ENCODE measurements at places on chromosomes 6 and 20. TPM values are rescaled to one million over a fixed set of nuclear protein-coding genes. Genes with fewer than 3 reads are reported as not detected.

SCP2D1 gene
- total RNA-seq, result not detected

PPP1R10 gene
- total RNA-seq, result 106 TPM

NHLRC1 gene
- 0.09 TPM for total RNA-seq

RAET1G gene
- not detected for total RNA-seq

BPIFA1 gene
- total RNA-seq, result not detected

DOK5 gene
- total RNA-seq, result 37.1 TPM

LY6G6C gene
- total RNA-seq, result not detected

KIAA0408 gene
- 8.2 TPM for total RNA-seq

- no peak for DNase-seq
Measured at GRCh38 chr6:35790683-35791082, 6.4 kb downstream of the CLPS start.

DNA sequence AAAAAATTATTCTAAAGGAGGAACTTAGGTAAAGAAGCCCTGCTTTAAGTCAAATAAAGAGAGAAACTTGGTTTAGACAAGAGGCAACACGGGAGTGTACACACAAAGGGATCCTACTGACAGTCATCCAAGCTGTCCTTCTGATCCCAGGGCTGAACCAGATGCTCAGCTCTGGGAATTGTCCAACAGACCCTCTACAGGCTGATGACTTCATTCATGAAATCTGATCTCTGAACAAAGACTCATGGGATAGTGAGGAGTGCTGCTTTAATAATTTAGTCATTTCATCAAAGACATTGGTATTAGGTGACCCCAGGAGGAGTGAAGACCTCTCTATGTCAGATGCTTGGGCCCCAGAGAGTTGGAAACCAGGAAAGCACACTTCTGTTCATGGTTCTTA is 65.6 kb upstream of the ARMH2 start:
- no peak for DNase-seq

- DNase-seq, result no peak
Measured at GRCh38 chr20:19786311-19786710, 28.3 kb downstream of the RIN2 start.

DNA sequence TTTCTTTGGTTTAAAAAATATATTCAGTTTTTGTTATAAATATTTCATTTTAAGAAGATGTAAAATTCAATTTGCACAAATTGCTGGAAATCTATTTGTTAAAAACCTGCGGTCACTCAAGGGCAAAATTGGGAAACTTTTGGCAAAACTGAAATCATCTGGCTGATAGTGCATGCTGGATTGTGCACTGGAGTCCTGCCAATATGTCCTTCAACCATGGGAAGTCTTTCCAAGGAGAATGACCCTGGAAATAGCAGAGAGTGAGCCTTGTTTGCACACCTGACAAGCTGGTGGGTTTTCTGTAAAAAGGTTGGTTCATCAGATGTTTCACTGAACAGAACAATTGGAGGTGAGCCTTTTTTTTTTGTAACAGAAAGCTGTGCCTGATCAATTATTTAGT is 413.5 kb downstream of the BTBD3 start:
- no peak for DNase-seq

DNA sequence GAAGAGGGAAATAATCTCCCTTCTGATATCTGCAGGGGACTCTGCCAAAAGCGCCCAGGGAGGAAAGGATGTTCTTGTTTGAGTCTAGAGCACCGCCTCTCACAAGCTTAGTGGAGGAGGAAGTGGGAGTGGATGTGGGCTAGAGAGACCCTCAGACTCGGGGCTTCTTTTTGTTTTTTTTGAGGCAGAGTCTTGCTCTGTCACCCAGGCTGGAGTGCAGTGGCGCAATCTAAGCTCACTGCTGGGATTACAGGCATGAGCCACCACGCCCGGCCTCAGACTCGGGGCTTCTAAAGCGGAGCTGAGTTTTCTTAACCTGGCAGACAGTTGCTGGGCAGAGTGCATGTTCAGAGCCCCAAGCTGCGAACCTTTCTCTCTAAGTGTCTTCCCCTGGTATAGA is 310.8 kb downstream of the BMP7 start:
- no peak for DNase-seq

GRCh38 chr6:142925575-142926110 is 19.3 kb downstream of the HIVEP2 start:
- DNase-seq, result no peak

DNA sequence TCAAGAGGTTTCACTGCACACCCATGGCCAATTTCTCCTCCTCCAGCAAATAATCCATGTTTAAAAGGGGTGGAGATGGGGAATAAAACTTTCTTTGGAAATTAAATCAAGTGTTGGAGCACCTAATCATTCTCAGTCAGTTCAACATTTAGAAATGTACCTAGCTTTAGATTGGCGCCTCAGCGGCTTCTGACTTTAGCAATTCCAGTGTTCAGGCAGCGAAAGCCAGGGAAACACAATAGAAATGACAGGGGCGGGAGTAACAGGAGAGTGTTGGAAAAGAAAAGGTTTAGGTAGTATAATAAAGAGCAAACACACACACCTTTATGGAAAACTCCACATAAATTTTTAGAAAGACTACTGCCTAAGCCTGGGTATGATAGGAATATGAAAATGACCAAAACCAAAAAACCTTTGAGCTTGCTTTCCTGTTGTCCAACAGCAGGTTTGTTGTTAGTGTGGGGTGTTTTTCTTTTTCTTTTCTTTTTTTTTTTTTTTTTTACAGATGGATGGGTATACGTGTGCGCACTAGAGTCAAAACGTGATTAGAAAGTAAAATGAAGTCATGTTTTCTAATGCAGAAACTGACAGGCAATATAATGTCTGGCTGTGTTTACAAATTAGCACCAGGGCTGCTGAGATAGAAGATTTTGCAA is 7.7 kb downstream of the TFAP2A start:
- DNase-seq, result no peak

GRCh38 chr6:79687759-79688158 is 56.6 kb downstream of the SH3BGRL2 start:
- DNase-seq, result no peak

- DNase-seq, result no peak
Measured at GRCh38 chr20:63060057-63060991, 53.6 kb upstream of the BHLHE23 start.

DNA sequence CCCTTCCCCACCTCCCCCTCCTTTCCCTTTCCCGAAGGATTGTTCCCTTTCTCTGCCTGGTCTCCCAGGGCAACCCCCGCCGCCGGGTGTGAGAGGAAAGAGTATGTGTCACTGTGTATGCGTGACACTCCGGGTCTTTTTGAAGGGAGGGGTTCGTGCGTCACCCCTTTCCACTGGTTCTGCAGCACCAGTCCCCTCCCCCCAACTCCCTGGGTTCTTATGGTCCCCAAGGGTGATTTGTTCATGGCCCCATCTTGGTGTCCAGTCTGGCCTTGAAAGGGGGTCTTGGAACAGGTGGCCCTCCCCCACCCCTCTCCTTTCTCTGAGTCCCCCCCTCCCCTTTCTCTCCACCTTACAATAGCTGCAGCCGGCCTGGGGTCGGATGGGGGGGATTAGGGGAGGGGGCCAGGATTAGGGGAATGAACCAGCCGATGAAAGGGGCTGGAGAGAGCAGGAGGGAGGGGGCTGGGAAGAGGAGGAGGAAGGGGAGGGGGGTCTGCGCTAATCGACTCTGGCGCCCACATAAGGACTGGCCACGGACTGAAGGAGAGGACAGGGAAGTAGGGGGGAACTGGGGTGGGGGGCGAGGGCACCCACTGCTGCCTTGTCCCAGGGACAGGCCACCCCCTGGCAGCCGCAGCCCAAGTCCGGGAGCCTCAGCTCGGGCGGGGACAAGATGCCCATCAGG is 1.3 kb upstream of the RING1 start:
- no peak for DNase-seq

- no peak for DNase-seq
Measured at GRCh38 chr20:52869276-52869675, 102.9 kb upstream of the TSHZ2 start.

DNA sequence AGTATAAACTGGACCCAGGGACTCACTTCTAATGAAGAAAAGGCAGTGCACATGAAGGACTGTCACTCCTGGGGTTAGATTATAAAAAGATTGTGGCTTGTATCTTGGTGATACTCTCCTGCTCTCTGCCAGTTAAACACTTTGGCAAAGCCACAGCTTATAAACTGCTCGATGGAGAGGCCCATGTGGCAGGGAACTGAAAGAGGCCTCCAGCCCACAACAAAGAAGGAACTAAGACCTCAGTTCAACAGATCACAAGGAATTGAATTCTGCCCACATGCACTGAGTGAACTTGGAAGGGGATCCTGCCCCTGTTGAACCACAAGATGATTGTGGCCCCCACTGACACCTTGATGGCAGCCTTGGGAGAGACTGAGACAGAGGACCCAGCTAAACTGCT is 363.8 kb downstream of the CBLN4 start:
- no peak for DNase-seq

- DNase-seq, result no peak
Measured at GRCh38 chr20:63942969-63943807, 13.0 kb downstream of the UCKL1 start.

GRCh38 chr20:11204926-11205768 is 531.3 kb upstream of the JAG1 start:
- peak; percentile 66 for DNase-seq

- DNase-seq, result no peak
Measured at GRCh38 chr20:50745634-50746137, 14.3 kb downstream of the PARD6B start.

Data from activated CD4-positive, alpha-beta T cell treated with anti-CD3 and anti-CD28 coated beads, Interleukin-2, amount 10 ng/mL, durations not matched to agents 24 days and 14 days (primary cell).